Stimulated activated CD4-positive, alpha-beta T cell treated with anti-CD3 and anti-CD28 coated beads, Interleukin-1b, Interleukin-23, amount 100 ng/mL, for 48 hours (primary cell): ENCODE measurements at places on chromosomes 5 and 9.

DNA sequence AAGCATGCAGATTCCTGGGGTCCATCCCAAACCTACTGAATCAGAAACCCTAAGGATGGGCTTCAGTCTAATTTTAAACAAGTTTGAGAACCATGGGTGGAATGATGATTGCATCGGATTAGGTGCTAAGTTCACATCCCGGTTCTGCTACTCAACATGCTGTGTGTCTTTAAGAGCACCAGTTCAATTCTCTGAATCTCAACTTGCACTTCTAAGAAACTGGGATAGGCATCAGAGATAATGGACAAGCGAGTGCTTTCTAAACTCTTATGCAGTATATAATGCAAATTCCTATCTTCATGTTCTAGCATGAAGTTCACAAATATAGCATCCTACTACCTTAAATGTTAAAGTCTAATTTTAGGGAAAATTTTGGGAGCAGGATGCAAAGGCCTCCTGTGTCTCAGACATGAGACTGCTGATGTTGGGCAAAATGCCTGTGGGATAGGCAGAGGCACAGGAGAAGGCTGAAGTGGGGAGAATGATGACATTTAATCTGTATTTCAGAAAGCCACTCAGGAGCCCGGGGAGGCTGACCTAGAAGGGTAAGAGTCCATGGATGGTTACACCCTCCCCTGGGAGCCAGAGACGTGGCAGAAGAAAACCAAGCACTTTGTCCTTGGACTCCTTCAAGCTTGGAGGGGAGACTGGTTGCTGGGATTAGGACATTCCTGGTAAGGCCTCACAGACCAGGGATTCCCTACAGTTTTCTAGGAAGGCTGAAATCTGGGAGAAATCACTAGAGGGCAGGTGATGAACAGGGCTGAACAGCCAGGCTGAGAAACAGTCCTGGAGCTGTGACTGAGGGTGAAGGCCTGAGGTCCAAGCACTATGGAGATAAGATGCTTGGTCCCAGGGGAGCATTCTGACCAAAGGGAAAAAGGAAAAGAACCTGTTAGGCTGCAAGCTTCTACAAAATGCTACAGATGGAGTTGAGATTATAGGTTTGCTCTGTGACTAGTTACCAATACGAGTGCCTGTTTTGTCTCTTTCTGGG lies 311.9 kb upstream of the PANK3 start:
- DNase-seq = no peak

DNA sequence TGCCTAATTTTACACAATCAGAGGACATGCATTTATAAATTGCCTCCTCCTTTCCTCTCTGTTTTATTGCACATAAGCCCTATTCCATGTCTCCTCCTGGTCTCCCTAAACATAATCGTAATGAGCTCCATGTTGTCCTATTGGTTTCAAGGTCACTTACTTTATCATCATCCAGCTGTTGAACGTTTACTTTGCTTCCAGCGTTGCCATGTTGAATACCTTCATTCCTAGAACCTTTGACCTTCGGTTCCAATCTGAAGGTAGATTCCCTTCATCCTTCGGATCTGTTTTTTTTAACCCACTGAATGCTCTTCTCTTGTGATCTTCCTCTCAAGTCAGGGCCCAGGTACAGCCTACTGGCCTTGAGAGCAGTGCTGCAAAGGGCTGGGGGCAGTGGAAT lies 84.3 kb downstream of the PJA2 start:
- no peak for DNase-seq

DNA sequence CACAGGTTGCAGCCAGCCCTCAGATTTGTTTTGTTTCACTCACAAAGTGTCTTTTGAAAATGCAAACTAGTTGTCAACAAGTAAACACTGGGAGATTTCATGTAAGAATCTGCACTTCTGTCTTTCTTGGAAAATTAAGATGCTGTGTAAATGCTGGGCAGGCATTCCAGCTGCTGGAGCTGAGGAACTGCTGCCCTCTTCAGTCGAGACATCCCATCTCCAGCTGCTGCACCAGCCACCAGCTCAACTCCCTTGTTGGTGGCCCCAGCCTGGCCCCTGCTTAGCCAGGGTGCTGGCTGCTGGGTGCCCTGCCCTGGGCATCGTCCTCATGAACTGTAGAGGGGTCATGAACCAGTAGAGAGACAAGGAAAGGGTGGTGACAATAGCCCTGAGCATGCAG lies 33.1 kb upstream of the AFAP1L1 start:
- no peak for DNase-seq

DNA sequence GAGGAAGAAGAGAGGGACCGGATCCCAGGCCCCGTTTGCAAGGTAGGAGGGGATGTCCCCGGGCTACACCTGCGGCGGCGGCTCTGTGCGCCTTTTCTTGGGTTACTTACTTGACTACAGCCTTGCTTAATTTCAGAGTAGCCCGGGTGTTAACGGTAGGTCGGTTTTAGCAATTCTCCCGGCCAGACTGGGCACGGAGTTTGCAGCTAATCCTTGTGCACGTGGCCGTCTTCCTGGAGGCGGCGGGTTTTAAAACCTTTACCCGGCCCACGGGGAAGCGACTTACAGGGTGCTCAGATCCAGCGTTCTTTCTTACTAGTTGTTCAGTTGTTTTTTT lies 313 bp downstream of the BRIX1 start:
- no peak for DNase-seq

- DNase-seq = no peak
Measured at GRCh38 chr5:128491291-128491690, 46.8 kb downstream of the FBN2 start.

DNA sequence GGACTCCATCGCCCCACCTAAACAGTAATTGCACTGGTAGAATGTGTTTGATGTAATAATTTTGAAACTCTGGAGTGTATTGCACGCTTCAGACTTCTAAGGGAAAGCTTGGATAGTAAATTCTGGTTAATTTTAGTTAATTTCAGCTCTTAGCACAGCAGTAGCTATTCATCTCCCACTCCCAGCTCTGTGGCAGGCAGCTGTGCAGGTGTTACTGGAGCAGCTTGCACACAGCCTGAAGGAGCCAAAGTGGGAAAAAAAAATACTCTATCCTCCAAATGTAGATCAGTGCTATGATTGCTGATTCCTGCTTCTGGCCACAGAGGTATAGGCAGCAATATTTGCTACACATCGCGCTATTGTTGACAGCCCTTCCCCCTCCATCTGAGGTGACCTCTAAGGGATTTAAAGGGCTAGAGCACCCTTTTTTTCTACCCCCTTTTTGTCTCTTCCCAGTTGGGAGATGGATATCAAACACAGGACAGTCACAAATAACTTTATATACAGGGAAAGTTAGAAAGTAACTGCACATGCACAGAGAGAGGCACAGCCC lies 97.4 kb downstream of the KCTD16 start:
- no peak for DNase-seq

- DNase-seq = no peak
Measured at GRCh38 chr5:144335561-144335960, 164.9 kb downstream of the KCTD16 start.

DNA sequence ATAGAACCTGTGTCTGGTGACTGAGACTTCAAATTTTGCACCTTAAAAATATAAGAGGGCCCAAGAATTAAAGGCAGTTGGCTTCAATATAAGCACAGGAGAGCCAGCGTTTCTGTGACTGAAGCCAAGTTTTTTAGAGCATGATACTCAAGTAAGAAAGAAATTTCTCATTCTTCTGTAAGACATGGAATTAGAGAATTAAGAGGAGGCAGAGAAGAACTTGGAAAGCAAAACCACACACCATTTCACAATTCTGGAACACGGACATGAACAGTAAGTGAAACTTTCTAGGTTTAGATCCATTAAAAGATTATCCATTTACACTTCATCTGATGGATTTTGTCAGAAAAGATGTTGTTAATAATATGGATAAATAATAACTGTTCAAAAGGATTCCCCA lies 8.9 kb upstream of the AGXT2 start:
- DNase-seq = no peak
